Fibroblast of skin of back (primary cell): ENCODE measurements at places on chromosomes 3 and 15.

DNA sequence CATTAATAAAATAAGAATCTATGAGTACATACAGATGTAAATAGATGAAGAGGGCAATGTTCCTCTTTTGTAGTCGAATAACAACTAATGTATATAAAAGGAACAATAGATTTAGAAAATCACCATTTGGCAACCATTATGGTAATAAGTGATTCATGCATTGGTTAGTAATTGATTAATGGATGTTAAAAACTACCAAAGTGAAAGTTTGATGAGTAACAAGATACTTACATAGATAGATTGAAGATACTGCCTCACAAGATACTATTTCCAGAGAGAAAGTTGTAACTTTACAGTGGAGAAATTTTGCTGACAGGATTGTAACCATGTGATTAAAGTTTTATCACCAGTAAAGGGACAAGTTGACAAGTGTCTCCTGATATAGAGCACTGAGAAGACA, 55.0 kb downstream of the TCF12 start:
- DNase-seq, result no peak

- peak; percentile 93 for DNase-seq
These were observed 3.5 kb downstream of the ZNF710 start for GRCh38 chr15:90004671-90005070.

- no peak for DNase-seq
These were observed 11.3 kb downstream of the MITF start for GRCh38 chr3:69750549-69750948.

DNA sequence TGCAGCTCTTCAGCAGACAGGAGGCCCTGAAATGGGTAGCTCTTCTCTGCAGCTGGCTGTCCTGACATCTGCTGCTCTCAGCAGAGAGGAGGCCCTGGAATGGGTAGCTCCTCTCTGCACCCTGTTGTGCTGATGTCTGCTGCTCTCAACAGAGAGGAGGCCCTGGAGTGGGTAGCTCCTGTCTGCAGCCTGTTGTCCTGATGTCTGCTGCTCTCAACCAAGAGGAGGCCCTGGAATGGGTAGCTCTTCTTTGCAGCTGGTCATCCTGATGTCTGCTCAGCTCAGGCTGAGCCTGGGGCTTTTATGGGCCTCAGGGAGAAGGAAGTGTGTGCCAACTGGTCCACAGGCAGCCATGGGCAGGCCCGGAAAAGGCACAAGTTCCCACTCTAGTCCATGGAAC, 66.6 kb downstream of the PIK3CB start:
- no peak for DNase-seq

DNA sequence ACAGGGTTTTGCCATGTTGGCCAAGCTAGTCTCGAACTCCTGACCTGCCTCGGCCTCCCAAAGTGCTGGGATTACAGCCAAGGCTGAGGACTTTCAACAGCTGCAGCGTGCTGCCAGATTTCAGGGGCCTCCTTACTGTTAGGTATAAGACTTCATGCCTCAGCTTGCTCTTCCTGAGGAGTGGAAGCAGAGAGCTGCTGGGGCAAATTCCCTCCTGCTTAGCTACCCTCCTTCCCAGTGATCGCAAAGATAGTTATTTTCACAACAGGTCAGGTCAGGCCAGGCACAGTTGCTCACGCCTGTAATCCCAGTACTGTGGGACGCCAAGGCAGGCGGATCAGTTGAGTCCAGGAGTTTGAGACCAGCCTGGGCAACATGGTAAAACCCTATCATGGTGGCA, 2.6 kb upstream of the CPNE9 start:
- no peak for DNase-seq

GRCh38 chr15:56394909-56395308, 29.7 kb downstream of the TEX9 start:
- no peak for DNase-seq
